ENCODE measurements at places on chromosomes 3 and 15.

GRCh38 chr15:39459548-39459947 lies 121.3 kb upstream of the THBS1 start:
- no peak for DNase-seq

DNA sequence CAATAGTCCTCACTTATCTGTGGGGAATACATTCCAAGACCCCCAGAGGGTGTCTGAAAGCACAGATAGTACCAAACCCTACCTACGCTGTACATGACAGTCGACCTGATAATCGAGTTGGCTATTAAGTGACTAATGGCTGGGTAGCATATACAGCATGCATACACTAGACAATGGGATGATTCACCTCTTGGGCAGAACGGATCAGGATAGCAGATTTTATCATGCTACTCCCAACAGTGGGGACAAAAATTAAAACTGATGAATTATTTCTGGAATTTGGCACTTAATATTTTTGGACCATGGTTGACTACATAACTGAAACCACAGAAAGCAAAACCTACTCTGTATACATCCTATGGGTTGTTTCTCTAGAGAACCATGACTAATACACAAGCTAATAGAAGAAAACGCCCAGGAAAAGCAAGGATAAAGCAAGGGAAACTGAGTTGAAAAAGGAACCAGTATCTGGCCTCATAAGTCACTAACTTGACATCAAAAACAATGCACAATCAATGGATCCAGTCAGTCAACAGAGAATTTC lies 15.5 kb downstream of the ATG3 start:
- DNase-seq, result no peak

DNA sequence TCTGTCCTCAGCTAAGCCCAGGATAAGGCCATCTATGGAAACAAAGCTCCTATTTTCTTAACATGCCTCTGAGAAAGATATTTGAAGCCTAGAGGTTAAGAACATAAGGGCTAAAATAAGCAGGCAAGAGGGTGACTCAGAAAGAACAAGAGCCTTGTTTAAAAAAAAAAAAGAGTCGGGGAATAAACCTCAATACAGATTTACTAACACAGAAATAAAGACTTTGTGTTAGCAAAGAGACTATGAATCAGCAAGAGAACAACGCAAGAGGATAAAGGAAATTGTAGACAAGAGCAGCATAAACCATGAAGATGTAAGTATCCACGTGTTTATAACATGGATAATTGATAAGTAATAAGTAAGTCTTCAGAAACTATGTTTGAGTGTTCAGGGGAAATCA lies 36.0 kb downstream of the RAB27A start:
- peak; percentile 90 for DNase-seq

DNA sequence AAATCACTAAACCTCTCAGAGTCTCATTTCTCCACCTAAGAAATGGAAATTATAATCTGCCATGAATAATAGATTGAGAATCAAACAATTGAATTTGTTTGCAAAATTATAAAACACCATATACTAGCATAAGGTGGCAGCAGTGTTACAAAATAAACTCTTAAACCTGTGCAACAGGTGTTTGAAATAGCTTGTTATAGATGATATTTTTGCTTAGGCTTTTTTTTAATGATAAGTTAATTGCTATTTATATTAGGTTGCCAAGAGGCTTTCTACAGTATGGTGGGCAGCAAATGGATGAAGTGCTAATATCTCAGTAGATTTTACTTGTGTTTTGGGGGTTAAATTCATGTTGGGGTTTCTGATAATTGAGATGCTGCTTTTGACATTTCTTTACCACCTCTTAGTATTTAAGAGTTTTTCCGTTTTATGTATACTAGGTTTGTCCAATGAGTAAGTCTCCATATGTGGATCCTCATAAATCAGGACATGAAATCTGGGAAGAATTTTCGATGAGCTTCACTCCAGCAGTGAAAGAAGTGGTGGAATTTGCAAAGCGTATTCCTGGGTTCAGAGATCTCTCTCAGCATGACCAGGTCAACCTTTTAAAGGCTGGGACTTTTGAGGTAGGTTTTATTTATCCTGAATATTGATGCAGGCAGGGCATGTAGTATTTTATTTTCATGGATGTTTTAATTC lies 19.6 kb downstream of the NR1D2 start:
- DNase-seq, result no peak

DNA sequence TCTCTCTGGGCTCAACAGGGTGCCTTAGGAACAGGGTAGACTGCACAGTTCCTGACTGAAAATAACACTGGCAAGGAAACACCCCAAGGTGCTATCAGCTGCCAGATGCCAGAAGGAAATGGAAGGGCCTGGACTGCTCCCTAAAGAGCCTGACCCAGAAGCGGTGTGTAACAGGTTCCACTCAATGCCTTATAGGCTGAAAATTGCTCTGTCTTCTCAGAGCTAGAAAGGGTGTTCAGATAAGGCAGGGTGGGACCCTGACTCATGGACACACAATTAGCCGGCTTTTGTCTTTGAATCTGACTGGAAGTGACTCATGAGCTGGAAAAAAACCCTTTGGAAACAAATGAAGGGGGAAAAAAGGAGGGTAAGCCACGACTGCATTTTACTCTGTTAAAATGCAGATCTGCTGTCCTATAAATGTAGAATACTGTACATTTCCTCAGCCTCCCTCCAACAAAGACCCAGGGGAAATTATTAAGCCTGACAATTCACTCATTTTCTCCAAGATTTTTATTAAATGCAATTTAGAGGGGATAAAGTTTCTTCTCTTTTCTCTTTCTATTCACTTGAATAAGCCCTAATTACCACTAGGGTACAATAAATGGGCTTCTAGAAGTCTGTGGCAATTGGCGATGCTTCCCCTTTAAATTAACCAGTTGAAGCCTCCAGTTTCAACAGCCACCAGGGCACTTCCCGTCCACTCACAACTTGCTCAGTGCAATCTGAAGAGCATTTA lies 160.2 kb upstream of the TBL1XR1 start:
- DNase-seq, result peak; percentile 85

DNA sequence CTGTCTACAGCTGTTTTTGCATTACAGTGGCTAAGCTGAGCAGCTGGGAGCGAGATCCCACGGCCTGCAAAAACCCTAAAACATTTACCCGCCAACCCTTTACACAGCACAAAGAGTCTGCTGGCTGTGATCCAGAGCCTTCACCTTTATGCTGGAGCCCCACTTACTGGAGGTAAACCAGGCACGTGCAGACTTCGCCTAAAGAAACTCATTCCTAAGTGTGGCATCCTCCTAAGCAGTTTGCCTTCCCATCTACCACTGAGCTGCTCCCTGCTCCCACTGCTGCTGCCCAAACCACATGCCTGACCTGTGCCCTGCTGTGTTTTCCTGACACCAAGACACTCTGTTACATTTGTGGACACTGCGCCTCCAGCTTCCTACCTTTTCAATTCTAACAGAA lies 53.0 kb downstream of the CHSY1 start:
- peak; percentile 42 for DNase-seq

- no peak for DNase-seq
Observed at GRCh38 chr3:123105201-123106189, 38.7 kb downstream of the PDIA5 start.

DNA sequence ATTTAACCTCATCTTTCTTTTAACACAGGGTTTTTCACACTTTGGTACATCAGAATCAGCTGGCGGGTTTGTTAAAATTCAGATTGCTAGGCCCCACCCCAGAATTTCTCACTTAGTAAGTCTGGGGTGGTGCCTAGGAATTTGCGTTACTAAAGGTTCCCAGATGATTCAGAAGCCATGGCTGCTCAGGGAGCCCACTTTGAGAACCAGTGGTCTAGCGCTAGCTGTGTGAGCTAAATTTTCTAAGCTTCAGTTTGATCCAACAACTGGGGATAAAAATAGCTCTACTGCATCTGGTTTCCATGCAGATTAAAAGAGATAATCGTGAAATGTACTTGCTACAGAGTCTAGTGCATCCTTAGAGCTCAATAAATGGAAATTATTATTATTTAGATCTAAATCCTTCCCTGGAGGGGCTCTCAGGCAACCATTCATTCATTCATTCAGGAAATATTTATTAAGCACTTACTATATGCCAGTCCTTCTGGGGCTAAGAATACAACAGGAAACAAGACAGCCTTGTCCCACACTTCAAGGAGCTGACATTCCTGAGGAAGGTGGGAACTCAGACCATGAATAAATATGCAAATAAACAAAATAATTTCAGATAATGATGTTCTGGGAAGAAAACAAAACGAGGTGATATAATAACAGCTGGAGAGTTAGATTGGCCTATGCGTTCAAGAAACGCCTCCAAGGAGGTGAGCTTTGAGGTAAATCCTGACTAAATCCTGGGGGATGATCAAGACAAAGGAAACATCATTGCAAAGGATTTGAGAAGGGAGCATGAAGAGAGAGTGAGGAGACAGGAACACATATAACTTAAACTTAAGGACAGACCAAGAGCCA lies 3.9 kb upstream of the CIDEC start:
- no peak for DNase-seq

DNA sequence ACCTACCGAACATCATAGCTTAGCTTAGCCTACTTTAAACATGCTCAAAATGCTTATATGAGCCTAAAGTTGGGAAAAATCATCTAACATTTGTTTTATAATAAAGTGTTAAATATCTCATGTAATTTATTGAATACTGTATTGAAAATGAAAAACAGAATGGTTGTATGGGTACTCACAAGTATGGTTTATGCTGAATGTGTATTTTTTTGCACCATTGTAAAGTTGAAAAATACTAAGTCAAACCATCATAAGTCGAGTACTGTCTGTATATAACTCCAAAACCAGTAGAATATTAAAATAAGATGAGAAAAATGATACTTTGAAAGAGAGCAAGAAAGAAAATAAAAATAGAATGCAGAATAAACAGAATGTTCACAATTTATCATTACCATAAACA lies 115.7 kb downstream of the ZNF280D start:
- no peak for DNase-seq

- no peak for DNase-seq
Observed at GRCh38 chr3:39657775-39658174, 151.6 kb upstream of the MYRIP start.

GRCh38 chr3:160719710-160720109 lies 36.3 kb upstream of the PPM1L start:
- DNase-seq, result no peak

GRCh38 chr3:156760333-156760732 lies 65.8 kb upstream of the LEKR1 start:
- DNase-seq, result no peak

GRCh38 chr15:42289166-42289565 lies 15.9 kb upstream of the TMEM87A start:
- DNase-seq, result no peak

DNA sequence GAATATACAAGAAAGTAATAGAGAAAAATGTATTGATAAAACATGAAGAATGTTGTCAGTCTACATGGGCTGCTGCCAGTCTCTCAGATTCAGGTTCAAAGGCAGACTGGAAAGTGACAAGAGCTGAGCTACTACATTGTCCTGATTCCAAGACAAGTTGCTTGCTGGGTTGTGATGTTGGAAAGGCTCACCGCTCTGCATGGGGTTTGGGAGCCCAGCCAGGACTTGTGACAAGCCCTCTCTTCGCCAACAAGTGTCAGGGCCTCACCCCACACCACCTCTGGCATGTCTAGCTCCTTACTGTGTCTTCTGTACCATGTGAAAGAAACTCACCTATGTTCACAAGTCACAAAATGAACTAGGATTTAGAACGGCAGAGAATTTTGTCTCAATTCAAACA lies 43.0 kb upstream of the SH3GL3 start:
- no peak for DNase-seq

- DNase-seq, result no peak
Observed at GRCh38 chr15:87672309-87673288, 583.9 kb downstream of the NTRK3 start.

GRCh38 chr3:183538486-183538885 lies 17.0 kb downstream of the KLHL6 start:
- no peak for DNase-seq

DNA sequence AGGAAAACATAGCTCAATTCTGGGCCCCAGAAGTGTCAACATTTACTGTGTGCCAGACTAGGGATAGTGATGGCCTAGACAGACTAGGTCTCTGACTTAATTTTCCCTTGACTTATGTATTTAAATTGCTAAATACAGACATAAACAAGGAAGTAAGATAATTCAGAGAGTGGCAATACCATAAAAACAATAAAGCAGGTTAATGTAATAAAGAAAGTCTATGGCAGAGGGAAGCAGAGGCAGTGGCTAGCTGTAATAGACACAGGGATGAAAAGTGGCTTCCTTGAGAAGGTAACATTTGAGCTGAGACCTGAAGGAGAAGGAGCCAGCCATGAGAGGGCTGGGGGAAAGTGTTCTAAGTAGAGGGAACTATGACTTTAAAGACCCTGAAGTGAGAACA lies 95.7 kb downstream of the TNIK start:
- no peak for DNase-seq

DNA sequence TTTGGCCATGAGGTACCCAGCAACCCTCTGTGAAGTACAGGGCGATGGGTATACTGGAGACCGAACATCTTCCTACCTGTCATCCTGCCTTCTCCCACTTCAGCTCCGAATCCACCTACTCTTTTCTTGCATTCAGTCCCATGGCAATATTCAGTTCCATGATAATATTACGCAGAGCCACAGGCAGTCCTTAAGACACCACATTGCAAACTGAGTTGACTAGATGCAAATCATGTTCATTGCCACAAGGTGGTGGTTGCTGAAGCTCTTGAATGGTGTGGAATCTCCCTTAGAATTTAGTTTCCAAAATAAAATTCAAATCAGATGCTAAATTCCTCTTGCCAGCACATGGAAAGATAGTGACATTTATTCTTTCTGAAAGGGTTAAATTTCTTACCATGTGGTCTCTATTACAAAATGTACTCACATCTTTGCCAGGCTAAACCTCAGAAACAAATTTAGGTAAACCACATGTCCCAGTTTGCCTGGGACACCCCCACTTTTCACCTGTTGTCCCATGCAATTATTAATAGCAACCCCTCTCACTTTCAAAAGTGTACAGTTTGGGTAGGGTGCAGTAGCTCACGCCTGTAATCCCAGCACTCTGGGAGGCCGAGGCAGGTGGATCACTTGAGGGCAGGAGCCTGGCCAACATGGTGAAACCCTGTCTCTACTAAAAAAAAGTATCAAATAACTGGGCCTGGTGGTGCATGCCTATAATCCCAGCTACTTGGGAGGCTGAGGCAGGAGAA lies 1.7 kb upstream of the NME9 start:
- peak; percentile 33 for DNase-seq

- DNase-seq, result no peak
Observed at GRCh38 chr15:80177156-80177555, 24.4 kb downstream of the FAH start.

DNA sequence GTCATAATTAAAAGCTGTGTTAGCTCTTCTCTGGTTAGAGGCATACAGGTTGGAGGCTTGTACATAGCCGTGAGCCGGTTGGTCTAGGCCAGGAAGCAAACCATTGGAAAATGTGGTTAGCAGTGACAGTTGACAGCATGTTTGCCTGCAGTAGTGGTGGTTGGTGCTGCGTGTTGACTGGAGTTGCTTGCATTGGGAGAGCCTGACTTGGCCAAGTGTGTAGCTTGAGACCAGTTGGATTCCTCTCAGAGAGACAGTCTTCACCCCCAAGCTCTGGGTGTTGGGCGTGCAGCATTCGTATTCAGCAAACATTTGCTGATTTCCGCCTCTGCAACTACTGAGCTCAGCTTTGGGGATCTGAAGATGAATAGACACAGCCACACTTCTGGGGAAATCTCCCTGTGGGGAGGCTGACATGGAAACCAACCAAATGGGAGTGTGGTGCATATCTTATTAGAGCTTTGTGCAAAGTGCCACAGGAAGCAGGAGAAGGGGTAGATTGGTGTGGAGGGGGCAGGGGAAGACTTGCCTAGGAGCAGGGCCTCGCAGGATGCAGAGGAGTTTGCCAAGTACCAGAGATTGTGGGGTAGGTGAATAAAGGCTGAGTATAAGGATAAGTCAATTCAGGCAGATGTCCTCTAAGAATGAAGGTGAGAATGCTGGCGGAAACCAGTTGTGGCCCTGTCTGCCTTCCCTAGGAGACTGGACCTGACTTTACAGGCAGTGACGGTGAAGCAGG lies 83.5 kb downstream of the IGF1R start:
- DNase-seq, result no peak

All from HCEC 1CT (cell line).